ENCODE measurements at places on chromosomes 1 and 21. TPM values are rescaled to one million over a fixed set of nuclear protein-coding genes. Genes with fewer than 3 reads are reported as not detected.

DNA sequence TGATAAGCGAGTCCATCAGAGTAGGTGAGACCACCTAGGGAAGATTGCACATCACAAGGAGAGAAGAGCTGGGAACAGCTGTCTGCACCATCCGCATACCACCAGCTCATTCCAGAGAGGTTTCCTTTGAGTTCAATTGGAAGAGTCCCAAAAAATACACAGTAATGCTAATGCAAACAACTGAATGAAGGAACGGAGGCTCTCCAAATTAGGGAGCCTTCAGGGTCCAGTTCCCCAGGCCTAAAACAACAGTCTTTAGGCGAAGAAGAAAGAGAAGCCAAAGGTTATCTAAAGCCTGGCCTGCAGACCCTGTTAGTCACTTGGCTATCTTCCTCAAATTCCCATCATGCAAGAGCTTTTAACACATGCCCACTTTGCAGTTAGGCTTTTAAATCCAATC is 246.4 kb downstream of the PBX1 start:
- H3K4me1 ChIP-seq: peaks cover 6% of the 10 kb centered on the region
- H3K27ac ChIP-seq: no peak overlapping the region
- no peaks in the 10 kb centered on the region for H3K36me3 ChIP-seq
- no peaks in the 10 kb centered on the region for H3K27me3 ChIP-seq
- no peak overlapping the region for H3K4me3 ChIP-seq

GRCh38 chr1:67298762-67299161 is 8.9 kb upstream of the IL12RB2 start:
- H3K27me3 ChIP-seq: peaks cover 13% of the 10 kb centered on the region
- no peak overlapping the region for H3K27ac ChIP-seq
- no peaks in the 10 kb centered on the region for H3K4me1 ChIP-seq
- no peak for DNase-seq
- no peak overlapping the region for H3K4me3 ChIP-seq

- H3K27ac ChIP-seq: no peak overlapping the region
- H3K4me3 ChIP-seq: no peak overlapping the region
- no peak for DNase-seq
- H3K36me3 ChIP-seq: peaks cover 54% of the 10 kb centered on the region
- no peaks in the 10 kb centered on the region for H3K27me3 ChIP-seq
These were observed 66.8 kb downstream of the TTC3 start for GRCh38 chr21:37139902-37140301.

- no peaks in the 10 kb centered on the region for H3K36me3 ChIP-seq
- no peaks in the 10 kb centered on the region for H3K27me3 ChIP-seq
- peak overlapping the region; percentile 89 for H3K4me3 ChIP-seq
- DNase-seq: peak; percentile 88
These were observed 1.6 kb downstream of the LMO4 start for GRCh38 chr1:87330057-87330884.

DNA sequence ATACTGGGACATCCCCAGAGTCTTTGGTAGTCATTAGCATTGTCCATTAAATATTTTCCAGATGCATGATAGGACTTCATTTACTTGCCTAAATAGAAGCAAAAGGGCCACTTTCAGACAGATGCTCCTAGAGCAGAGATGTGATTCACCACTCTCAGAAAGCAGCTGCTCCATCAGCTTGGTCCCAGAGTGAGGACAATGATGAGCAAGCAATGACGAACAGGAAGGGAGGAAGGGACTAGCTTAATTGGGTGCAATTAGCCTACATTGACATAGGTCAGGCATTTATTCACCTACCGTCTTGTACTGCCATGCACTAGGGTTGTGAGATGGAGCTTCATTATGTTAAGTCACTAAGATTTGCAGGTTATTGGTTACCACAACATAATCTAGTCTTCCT is 85.1 kb upstream of the PLXNA2 start:
- H3K4me1 ChIP-seq: no peaks in the 10 kb centered on the region
- no peaks in the 10 kb centered on the region for H3K27me3 ChIP-seq
- no peak overlapping the region for H3K27ac ChIP-seq
- no peak for DNase-seq
- H3K4me3 ChIP-seq: no peak overlapping the region

DNA sequence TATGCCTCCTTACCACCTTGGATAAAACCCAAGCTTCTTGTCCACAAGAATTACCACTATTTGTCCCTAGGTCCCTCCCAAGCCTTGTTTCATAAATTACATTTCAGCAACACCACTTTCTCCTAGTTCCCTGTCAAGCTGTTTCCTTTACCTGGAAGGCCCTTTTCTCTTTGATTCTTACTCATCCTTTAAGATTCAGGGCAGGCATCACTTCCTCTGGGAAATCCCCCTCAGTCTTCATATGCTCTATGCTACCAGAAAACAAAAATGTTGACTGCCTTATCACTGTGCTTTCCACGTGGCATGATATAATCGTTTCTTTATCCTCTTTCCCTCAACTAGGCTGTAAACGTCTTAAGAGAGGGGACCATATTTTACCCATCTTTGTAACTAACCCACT is 102.7 kb downstream of the LYST start:
- H3K27me3 ChIP-seq: no peaks in the 10 kb centered on the region
- no peak for DNase-seq
- no peak overlapping the region for H3K4me3 ChIP-seq
- no peaks in the 10 kb centered on the region for H3K4me1 ChIP-seq
- H3K36me3 ChIP-seq: peaks cover 5% of the 10 kb centered on the region

DNA sequence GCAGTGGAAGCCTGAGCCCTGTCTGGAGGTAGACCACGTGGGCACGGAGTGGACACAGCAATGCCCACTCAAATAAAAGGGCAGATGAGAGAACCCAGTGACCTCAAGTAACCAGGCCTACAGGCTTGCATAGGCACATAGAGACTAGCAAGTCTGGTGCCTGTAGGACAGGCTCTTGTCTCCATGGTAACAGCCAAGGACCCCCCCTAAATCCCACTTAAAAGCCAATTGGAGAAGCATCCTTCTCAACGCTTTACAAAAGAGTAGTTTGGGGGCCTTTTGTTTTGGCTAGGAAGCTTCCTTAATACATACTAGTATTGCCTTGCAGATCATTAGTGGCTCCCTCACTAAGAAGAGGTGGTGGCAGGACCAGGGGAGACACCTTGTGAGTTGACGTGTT is 63.9 kb downstream of the VWA5B1 start:
- no peaks in the 10 kb centered on the region for H3K36me3 ChIP-seq
- peaks cover 39% of the 10 kb centered on the region for H3K27me3 ChIP-seq
- peak; percentile 77 for DNase-seq
- H3K27ac ChIP-seq: no peak overlapping the region

TMEM61 gene
- total RNA-seq: not detected

SHISA4 gene
- 27.1 TPM for total RNA-seq

ASB17 gene
- total RNA-seq: not detected
